ENCODE measurements at places on chromosomes 4 and X.

GRCh38 chrX:19094654-19095053 lies 27.6 kb downstream of the ADGRG2 start:
- DNase-seq, result no peak

GRCh38 chrX:40117715-40118285 lies 20.0 kb upstream of the BCOR start:
- no peak for DNase-seq

DNA sequence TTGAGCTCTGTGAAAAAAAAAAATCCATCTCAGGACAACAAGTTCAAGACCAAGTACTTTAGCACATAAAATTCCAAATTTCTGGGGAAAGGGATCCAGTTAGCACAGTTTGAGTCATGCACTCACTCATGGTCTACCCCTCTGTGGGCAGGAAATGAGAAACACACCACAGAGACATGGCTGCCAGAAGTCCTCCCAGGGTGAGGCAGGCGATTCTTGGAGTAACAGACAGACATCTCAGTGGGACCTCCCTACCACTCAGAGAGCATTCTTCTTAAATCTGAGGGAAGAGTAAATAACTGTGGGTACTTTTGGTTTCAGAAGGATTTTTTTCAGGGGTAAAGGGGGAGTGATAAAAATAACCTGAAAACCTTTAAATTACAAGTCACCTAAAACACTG lies 14.1 kb downstream of the CXCL1 start:
- DNase-seq, result no peak

DNA sequence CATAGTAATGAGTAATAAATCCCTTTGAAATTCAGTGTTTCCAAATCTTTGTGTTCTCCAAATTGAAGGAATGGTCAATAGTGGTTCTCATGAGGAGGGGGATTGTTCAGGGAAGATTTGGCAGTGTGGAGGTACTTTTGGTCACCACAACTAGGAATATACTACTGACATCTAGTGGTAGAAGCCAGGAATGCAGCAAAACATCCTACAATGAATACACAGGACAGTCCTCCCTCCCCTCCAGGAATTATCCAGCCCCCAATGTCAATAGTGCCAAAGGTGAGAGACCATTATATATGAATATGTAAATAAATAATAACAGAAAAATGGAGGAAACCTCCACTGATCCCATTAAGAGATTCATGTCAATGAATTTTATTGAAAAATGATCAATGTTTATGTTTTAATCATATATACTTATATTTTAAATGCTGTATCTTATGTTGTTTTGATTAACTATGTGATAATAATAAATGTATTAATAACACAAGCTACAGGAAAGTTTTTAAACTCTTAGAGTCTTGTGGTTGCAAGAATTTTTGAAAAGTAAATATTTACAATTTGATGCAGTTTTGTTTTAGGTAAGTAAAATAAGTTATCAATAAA lies 14.4 kb upstream of the FAM9A start:
- DNase-seq, result no peak

GRCh38 chrX:111823128-111823527 lies 52.9 kb upstream of the TRPC5OS start:
- no peak for DNase-seq

DNA sequence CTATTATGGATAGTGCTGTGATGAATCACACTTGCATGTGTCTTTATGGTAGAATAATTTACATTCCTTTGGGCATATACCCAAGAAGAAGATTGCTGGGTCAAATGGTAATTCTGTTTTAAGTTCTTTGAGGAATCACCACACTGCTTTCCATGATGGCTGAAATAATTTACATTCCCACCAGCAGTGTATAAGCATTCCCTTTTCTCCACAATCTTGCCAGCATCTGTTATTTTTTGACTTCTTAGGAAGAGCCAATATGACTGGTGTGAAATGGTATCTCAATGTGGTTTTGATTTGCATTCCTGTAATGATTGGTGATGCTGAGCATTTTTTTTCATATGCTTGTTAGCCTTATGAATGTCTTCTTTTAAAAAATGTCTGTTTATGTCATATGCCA lies 1120.2 kb downstream of the ARAP2 start:
- no peak for DNase-seq

DNA sequence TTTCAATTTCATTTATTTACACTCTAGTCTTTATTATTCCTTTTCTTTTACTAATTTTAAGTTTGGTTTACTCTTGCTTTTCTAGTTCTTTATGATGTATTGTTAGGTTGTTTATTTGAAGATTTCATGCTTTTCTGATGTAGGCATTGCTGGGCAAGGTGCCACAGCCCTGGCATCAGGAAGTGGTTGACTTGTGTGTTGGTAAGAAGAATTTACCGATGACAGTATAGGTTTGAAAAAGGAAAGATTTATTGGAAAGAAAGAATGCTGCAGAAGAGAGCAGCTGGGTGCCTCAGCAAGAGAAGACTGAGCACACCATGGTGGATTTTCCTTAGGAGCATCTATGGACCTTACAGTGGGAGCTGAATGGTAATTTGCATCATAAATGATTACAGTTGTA lies 153.2 kb downstream of the KLF8 start:
- no peak for DNase-seq

DNA sequence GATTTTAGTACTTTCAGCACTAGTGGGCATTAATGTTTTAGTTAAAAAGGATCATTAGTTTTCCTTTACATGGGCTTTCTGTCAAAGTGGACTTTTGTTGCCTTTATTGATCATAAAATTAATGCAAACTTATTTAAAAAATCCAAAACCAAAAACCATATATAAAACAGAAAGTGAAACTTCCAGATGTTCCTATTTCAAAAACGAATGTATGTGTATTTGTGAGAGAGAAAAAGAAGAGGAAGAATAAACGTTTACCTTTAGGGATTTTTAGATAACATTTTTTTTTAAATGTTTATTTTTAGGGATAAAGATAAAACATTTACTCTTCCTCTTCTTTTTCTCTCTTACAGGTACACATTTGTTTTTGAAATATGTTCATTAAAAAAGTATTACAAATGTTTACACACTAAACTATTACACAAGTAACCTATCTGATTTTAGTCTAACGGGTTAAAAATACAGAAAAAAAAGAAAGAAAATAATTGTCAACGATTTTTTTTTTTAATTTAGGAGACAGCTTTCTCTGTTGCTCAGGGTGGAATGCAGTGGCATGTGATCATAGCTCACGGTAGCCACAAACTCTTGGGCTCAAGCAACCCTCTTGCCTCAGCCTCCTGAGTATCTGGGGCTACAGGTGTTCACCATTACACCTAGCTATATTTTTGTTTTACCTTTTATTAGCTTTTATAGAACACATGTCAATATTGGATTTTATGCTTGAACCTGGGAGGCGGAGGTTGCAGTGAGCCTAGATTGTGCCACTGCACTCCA lies 16.8 kb upstream of the COX18 start:
- DNase-seq, result no peak

GRCh38 chr4:157804986-157805385 lies 367.8 kb downstream of the GASK1B start:
- peak; percentile 20 for DNase-seq

- DNase-seq, result no peak
These were observed 101.0 kb downstream of the ATP11C start for GRCh38 chrX:139831675-139832456.

DNA sequence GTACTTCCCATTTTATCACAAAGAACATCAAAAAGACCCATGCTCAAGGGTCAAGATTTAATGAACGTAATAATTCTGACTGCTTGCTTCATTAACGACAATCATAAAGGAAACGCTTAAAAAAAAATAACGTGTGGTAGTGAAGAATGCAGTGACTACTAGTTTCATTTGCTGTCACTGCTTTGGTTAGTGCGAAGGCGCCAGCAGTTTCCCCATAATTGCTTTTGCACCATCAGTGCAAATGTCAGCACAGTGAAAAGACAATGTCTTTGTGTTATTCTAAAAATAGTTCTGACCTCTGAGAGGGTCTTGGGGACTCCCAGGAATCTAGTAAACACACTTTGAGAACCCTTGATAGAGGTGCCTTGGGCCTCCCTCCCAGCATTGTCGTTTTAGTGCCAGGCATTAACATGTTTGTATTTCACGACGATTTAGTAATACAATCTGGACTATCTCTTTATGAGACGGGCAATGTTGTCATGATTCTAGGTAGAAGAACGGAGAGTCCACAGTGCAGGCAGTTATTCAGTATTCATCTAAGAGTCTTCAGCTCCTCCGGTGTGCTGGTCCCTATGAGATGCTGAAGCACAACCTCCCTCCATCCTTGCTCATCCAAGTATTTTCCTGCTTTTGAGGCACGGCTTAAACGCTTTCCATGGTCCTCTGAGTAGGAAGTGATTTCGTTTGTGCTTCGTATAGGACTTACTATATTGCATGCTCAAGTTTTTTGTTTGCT lies 71.0 kb downstream of the AFF1 start:
- DNase-seq, result no peak

DNA sequence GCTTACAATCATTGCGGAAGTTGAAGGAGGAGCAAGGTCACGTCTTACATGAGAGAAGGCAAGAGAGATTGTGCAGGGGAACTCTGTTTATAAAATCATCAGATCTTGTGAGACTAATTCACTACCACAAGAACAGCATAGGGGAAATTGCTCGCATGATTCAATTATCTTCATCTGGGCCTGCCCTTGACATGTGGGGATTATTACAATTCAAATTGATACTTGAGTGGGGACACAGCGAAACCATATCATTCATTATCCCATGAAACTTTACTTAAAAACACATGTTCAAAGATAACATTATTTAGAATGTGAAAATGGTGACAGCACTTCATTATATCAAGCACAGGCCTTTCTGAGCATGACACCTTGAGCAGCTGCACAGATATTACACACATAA lies 1087.8 kb downstream of the C4orf33 start:
- DNase-seq, result no peak

DNA sequence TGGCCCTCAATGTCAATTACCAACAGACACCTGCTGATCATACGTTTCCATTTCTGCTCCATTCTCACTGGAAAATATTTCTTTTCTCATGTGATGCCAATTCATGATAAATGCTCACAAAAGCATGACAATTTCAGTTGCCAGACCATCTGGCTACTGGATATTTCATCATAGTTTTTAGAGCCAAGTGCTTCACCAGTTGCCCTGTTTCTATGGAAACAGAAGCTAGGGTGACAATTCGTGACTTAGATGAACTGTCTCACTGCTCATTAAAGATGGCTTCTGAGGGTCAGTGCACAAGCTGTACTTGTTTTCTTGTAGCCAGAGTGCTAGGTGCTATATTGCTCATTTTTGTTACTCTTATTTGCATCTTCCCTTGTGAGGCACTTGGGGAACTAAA lies 184.9 kb downstream of the COMMD8 start:
- DNase-seq, result no peak

All from NCI-H2081 treated with DMSO at 0.1 percent for 48 hours (cell line).